Activated CD8-positive, alpha-beta T cell treated with anti-CD3 and anti-CD28 coated beads, Interleukin-2, amount 10 ng/mL, durations not matched to agents 7 days and 5 days (primary cell): ENCODE measurements at places on chromosomes 5 and 9. TPM values are rescaled to one million over a fixed set of nuclear protein-coding genes. Genes with fewer than 3 reads are reported as not detected.

The KIF20A gene
- 72.0 TPM for total RNA-seq

The PCYOX1L gene
- 35.0 TPM for total RNA-seq

The STARD4 gene
- 55.9 TPM for total RNA-seq

DNA sequence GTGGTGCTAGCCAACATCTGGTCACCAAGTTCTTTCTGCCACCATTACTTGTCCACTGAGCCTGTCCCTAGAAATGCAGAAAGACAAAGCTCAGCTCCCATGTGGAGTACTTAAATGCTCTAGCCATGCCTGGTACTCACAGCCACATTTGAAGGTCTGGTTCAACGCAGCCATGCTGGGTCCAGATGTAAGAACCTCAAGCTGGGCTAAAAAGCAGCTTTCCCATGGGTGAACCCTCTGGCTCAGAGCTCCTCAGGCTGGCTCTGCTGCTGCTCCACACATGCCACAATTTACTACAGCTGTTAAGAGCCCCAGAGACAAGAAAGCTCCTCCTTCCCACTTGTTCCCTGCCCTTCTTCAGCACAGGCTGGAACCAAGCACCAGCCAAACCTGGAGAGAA is 97.1 kb upstream of the LRRTM2 start:
- no peak for DNase-seq

- DNase-seq = no peak
Observed at GRCh38 chr9:105299190-105299854, 54.9 kb downstream of the SLC44A1 start.

GRCh38 chr9:6113312-6113711 is 97.9 kb upstream of the RANBP6 start:
- no peak for DNase-seq
